NT2/D1 (cell line): ENCODE measurements at places on chromosomes 13 and 19.

GRCh38 chr19:10290876-10291553, 1.3 kb downstream of the ICAM5 start:
- no peak for DNase-seq

DNA sequence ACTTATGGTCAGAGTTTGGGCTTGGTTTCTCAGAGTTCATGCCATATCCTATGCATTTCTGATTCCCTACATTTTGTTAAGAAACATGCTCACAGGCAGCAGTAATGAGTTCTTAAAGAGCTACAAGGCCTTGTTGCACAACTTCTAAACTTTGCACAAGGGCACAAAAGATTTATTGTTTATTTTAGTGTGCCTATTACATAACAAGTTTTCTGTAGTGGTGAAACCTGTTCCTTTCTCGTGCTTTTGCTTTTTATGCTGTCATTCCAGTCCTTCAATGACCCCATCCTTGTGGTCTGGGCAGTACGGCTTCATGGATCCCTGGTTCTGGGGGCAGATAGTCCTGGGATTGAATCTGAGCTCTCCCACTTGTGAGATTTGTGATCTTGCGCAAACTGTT, 17.8 kb downstream of the ZNF507 start:
- no peak for DNase-seq

DNA sequence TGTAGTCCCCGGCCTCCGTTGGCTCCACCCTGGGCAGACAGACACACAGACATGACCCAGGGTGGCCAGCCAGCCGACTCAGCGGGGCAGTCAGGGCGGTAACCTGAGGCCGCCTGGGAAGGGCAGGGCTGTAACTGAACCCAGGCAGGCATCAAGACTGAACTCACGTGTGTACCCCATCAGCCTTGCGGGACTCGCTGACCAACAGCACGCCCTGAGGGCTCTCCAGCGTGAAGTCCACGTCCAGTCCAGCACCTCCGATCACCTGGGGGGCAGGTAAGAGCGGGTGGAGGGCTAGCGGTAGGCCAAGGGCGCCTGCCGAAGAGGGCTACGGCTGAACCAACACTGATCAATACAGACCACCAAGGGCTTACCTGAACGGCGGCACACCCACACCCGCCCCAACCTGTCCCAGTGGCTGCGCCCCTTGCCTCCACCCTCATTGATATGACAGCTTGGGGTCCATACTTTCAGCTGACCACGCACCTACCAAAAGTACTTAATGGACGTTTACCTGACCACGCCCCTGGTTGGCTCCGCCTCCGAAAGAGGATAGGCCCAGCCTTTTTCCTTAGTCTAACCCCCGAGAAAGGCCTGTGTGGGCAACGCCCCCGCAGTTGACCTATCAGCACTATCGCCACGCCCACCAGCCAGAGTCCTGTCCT, 791 bp downstream of the TMED1 start:
- peak; percentile 99 for DNase-seq

- DNase-seq: no peak
Measured at GRCh38 chr13:39397896-39398265, 205.1 kb downstream of the LHFPL6 start.

DNA sequence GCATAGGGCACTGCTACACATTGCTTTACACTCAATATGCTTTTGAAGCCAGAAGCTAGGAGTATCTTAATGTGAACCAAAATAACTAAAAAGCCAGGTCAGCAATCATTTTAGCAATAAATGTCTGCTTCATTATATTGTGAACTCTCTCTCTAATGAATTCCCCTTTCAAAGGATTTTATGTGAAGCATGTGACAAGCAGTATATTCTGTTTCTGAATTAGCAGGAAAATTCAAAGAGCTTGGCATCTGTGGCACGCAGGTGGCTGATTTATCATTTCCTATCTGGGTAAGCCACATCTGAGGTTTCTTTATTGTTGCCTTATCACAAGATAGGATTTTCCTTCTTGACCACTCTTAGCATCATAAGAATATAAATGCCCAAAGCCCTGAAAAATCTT, 56.8 kb upstream of the KLF12 start:
- no peak for DNase-seq

DNA sequence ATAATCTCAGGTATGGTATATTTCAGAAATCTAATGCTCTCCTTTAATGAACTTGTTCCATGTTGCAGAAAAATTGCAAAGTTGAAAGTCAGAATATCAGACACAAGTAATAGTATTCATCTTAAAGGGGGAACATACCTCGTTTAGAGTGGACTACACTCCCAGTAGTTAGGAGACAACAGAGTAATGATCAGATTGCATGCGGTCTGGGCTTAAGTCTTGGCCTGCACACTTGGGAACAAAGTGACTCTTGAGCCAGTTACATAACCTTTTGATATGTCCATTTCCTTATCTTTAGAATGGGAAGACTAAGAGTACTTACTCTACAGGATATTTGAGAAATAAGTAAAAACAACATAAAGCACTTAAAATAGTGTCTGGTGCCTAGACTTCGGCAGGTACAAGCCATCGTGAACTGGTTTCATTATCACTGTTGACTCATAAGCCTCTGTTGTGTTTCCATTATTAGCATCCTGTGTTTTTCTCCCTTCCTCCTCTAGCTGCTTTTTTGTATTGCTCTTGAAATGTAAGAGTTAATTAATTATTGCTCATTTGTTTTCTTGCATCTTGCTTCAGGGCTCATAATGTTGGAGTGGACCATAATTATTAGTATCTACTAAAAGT, 53.0 kb downstream of the DPY19L3 start:
- no peak for DNase-seq
